ENCODE measurements at places on chromosomes 6 and 20.

DNA sequence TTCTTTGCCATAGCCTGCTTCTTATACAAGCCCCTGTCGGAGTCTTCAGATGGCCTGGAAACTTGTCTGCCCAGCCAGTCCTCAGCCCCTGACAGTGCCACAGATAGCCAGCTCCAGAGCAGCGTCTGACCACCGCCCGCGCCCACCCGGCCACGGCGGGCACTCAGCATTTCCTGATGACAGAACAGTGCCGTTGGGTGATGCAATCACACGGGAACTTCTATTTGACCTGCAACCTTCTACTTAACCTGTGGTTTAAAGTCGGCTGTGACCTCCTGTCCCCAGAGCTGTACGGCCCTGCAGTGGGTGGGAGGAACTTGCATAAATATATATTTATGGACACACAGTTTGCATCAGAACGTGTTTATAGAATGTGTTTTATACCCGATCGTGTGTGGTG is 29.5 kb downstream of the SLCO4A1 start:
- DNase-seq, result no peak

DNA sequence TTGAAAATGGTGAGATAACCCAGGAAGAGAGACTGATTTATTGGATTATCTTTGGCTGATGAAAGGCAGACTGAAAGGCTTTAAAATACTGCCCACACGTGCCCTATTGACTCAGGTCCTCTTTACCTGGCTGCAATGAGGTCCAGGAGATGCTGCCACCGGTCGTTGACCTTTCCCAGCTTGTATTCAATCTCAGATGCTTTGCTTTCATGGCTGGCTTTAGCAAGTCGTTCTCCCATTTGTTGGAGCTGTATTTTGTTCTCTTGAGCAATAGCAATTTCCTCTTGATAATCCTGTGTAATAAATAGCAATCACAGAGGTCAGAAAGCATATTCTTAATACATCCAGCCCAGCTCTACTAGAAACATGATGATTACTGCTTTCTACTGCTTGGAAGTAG is 368.8 kb downstream of the ESR1 start:
- DNase-seq, result no peak

GRCh38 chr6:154337406-154338005 is 19.1 kb downstream of the IPCEF1 start:
- DNase-seq, result no peak

DNA sequence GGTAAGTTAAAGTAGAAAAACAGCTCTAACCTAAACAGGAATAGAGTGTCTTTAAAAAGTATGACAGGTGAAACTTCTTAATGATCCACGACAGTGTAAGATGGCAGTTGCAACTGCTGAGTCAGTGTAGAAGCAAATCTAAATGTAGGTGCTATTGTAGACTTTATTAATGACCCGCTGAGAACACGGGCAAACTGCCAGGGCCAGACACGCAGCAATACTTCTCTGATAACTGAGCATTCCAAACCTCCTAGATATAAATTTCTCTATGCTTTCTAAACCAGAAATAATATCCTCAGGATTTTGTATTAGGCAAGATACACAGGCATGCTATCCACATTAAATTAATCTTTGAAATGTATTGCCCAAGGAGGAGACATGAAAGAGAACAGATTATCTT is 1076.4 kb downstream of the HACE1 start:
- DNase-seq, result peak; percentile 13

DNA sequence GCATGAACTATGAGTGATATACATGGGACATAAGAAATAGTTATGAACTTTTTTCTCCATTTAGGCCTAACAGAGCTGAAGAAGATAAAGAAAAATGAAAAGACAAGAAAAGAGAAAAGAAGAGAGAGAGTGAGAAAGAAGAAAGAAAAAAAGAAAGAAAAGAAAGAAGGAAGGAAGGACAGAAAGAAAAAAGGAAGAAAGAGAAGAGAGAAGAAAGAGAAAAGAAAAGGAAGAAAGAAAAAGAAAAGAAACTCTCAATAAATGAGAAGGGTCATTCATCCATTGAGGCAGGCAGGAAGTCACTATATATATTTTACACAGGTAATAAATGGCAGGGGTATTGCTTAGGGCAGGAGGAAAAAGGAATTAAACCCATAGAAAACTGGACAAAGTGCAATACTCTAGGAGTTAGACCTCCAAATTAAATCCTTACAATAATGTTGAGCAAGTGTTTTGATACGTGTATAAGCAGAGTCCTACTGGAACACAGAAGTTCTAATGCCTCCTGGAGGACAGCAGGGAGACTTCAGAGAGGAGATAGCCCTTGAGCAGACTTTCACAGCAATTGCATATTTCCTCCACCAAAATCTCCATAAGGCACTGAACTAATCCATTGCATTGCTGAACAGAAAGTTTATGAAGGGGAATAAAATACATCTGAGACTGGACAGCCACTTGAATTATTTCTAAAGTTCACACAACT is 86.4 kb upstream of the TENT5A start:
- no peak for DNase-seq
